ENCODE measurements at places on chromosomes 1 and 21.

- no peak for DNase-seq
Measured at GRCh38 chr1:35619237-35620121, 21.8 kb downstream of the PSMB2 start.

DNA sequence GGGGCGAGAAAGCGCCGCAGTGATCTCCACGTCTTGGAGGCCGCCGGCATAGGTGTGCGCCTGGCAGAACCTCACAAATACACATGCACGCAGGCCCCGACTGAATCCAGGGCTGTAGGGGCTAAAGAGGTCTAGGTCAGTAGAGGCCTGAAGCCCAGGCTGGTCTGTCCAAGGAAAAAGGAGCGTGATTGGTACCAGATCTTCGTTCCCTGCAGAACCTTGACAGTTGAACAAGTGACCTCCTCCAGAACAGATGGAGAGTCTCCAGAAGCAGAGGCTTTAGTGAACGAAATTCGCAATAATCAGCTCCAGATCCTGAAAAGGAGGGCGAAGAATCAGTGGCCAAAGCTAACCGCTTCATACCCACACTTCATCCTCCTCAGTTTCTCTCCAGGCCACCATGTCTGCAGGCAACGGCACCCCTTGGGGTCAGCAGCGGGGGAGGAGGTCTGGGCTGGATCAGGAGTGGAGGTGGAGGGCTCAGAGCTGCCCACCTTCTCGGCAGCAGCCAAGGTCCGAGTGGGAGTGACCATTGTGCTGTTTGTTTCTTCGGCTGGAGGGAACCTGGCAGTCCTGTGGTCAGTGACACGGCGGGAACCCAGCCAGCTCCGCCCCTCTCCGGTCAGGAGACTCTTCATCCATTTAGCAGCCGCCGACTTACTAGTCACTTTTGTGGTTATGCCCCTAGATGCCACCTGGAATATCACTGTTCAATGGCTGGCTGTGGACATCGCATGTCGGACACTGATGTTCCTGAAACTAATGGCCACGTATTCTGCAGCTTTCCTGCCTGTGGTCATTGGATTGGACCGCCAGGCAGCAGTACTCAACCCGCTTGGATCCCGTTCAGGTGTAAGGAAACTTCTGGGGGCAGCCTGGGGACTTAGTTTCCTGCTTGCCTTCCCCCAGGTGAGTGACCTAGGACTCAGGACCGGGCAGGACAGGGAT, 749 bp upstream of the PEX11B start:
- DNase-seq, result no peak

DNA sequence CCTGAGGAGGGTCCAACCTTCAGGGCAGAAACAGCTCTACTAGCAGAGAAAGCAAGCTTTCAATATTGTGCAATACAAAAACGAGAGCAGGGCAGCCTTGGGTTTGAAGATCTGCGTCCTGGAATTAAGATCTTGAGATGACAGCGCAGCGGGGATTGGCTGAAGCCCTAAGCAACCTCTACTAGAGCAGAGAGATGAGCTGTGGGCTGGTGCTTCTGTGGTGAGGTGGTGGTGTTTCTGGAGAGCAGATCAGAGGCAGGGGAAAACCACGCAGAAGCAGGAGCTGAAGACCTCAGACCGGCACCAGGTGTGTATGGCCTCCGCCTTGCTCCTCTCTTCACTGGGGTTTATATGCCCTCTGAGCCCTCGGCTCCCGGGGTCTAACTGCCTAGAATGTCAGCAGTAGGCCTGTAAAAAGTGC, 12.5 kb downstream of the TRAF3IP3 start:
- no peak for DNase-seq

- DNase-seq, result no peak
Measured at GRCh38 chr1:112866151-112866550, 89.8 kb downstream of the SLC16A1 start.

DNA sequence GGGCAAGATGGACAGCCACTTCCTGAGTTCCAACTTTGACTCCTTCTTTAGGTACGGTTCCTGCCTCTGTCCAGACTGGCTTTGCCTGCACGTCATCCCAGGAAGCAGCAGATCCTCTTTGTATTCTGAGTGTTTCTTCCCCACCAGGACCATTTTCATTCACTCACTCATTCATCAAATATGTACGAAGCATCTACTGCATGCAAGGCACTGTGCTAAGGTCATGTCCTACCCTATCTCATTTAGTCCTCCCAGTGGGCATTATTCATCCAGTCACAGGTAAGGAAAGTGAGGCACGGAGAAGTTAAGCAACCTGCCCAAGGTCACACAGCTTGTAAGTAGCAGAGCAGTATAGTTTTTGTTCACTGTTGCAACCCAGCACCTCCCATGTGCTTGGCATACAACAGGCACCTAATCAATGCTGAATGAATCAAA, 13.9 kb downstream of the CRYBG2 start:
- DNase-seq, result no peak

DNA sequence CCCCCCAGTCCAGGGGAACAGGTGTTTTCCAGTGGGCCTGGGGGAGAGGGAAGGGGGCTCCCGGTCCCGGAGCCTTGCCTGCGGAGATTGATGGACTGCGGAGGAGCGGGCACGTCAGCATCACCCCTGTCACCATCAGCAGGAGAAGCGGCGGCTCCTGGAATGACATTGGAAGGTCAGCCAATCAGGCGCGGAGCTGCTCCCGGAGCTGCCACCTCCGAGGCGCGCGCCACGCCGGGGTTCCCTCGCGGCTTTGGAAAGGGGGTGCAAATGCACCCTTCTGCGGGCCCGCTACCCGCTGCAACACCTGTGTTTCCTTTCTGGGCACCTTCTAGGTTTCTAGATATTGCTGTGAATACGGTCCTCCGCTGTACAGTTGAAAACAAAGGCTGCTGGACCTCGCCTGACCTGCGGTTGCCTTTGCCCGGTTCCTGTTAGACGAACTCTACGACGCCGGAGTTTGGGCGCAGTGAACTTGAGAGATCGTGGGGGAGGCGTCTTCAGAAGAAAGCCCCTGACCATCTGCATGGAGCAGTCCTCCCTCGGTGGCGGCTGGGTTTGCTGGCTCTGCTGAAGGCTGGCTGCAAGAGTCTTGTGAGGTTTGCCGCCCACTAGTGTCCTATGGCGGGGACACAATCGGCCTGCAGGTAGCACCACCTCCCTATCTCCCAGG, 5.3 kb downstream of the DSCAM start:
- DNase-seq, result no peak

- no peak for DNase-seq
Measured at GRCh38 chr1:10856176-10856683, 59.8 kb upstream of the CASZ1 start.

GRCh38 chr1:206479183-206480125, 9.2 kb downstream of the IKBKE start:
- peak; percentile 58 for DNase-seq

- no peak for DNase-seq
Measured at GRCh38 chr1:58149271-58149812, 397.2 kb downstream of the OMA1 start.

DNA sequence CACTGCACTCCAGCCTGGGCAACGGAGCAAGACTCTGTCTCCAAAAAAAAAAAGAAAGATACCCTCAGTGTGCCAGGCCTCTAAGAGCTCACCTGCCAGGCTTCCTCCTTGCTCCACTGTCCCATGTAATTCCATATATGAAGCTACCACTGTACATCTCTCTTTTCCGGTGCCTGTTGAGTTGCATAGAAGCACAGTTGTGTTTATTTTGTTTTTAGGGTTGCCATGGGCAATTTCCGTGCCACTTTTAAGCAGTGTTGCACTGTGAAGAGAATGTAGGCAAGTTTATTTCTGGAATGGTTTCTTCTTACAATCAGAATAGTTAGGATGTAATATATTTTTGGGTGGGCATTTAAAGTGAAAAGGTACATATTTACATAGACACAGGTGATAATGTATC, 23.3 kb downstream of the MR1 start:
- DNase-seq, result no peak

- DNase-seq, result no peak
Measured at GRCh38 chr1:208413006-208413405, 168.8 kb upstream of the PLXNA2 start.

GRCh38 chr1:31152181-31152795, 86.8 kb upstream of the PUM1 start:
- peak; percentile 63 for DNase-seq

GRCh38 chr1:56229186-56229585, 350.2 kb downstream of the PLPP3 start:
- DNase-seq, result no peak

DNA sequence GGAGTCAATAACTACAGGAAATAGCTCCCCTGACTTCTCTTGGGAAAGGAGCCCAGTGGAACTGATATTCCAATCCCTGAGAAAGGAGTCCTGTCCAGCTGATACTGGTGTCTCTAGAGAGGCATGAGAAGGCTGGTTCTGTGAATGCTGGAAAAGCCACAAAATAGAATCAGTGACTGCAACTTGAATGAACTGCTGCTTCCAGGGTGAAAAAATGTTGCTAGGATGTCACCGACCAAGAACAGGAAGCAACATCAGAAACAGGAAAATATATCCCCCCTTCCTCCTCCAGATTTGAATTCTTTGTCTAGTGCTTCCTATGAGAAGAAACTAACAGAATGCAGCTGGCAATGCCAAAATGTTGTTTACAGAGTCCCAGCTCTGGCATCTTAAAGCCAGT, 269.3 kb upstream of the LYPLAL1 start:
- no peak for DNase-seq

DNA sequence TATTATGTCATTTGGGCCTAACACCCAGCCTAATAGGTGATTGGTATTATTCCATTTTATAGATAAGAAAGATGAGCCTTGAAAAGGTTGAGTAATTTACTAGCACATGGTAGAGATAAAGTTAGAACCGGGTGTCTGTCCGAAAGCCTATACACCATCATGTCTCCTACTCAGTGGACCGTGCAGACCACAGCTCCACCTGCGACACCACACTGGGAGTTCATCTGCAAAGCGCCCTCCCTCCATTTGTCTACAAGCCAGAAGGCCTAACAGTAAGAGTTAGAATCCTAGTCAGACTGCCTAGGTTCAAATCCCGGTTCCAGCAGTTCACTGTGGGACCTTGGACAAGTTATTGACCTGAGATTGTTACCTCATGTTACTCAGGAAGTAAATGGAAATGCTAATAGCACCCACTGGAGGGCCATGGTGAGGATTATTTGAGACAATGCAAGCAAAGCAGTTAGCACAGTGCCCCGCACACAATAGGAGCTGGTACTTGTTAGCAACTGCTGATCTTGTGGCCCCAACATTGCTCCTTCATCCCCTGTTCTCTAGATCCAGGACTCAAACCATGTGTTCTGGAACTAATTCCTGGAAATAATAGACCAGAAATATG, 20.5 kb downstream of the ARMH1 start:
- DNase-seq, result no peak

DNA sequence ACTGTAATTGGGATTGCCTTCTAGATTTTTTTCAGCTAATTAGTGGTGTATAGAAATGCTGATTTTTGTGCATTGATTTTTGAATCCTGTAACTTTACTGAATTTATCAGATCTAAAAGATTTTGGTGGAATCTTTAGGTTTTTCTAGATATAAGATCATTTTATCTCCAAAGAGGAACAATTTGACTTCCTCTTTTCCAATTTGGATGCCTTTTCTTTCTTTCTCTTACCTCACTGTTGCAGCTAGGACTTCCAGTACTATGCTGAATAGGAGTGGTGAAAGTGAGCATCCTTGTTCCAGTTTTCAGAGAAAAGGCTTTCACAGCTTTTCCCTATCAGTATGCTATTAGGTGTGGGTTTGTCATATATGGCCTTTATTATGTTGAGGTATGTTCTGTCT, 53.6 kb downstream of the TESK2 start:
- DNase-seq, result no peak

DNA sequence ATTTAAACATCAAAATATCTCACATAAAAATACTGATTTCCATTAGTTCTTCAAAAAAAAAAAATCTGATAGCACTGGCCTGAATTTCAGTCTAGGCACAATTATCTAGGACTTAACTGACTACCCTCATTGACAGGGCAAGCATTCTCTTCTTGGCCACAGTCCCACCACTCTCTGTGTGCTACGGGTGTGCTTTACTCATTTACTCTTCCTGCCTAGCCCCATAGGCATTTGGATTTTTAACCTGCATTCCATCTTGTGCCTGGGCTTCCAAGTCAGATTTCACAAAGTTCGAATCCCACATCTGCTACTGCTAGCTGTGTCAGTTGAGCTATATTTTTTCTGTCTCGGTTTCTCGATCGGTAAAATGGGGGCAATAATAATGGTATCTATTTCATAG, 38.0 kb downstream of the PTPN14 start:
- DNase-seq, result no peak

DNA sequence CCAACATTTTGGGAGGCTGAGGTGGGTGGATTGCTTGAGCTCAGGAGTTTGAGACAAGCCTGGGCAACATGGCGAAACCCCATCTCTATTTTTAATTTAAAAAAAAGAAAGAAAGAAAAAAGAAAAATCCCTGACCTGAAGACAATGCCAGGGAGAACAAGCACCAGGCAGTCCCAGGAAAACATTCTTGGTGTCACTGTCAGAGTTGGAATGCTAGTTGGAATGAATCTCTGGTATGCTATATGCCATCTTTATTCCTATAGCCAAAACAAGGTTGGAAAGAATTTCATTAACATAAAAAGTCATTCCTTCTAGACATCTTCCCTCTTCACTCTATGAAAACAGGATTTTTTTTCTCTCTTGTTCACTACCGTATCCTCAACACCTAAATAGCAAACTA, 2.8 kb downstream of the DNAJC8 start:
- no peak for DNase-seq

GRCh38 chr1:4022715-4023114, 122.6 kb upstream of the C1orf174 start:
- DNase-seq, result no peak

DNA sequence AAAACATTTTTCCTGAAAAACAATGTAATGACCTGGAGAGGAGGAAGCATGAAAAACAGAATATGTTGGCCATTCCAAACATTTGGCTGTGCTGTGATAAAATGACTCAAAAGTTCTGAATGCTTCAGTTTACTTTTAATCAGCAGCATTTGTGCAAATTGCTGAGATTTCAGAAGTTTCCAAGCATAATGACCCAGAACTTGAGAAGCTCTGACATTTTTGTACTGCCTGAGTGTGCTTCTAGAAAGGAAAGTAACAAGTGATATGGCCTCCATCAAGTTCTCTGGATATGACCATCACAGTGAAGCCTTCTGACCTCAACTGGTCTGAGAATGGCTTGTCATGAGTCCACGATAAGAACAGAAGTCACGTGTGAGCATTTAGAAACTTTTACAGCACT, 283.4 kb upstream of the ZRANB2 start:
- DNase-seq, result no peak

GRCh38 chr1:33167650-33168447, 14.0 kb downstream of the TRIM62 start:
- no peak for DNase-seq
